ENCODE measurements at places on chromosomes 7 and 10.

- DNase-seq, result no peak
Observed at GRCh38 chr10:97889461-97890265, 40.0 kb downstream of the GOLGA7B start.

GRCh38 chr10:96955794-96956193 is 123.7 kb downstream of the LCOR start:
- DNase-seq, result no peak

DNA sequence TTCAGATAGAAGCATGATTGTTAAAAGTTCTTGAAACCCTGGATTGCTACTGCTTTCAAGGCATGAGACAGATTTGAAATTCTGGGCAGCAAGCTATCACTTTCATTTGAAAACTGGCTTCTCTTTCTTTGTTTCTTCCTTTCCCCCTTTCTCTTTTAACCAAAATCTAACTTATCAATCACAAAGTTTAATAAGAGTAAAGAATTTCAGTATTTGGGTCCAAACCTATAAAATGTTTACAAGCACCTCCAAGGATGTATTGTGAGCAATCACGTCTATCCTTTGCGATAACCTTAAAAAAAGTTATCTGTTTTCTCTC is 21.6 kb upstream of the RPA3 start:
- DNase-seq, result no peak

GRCh38 chr7:2093215-2093842 is 139.4 kb downstream of the MAD1L1 start:
- peak; percentile 75 for DNase-seq
